ENCODE measurements at places on chromosomes 13 and 19. TPM values are rescaled to one million over a fixed set of nuclear protein-coding genes. Genes with fewer than 3 reads are reported as not detected.

DNA sequence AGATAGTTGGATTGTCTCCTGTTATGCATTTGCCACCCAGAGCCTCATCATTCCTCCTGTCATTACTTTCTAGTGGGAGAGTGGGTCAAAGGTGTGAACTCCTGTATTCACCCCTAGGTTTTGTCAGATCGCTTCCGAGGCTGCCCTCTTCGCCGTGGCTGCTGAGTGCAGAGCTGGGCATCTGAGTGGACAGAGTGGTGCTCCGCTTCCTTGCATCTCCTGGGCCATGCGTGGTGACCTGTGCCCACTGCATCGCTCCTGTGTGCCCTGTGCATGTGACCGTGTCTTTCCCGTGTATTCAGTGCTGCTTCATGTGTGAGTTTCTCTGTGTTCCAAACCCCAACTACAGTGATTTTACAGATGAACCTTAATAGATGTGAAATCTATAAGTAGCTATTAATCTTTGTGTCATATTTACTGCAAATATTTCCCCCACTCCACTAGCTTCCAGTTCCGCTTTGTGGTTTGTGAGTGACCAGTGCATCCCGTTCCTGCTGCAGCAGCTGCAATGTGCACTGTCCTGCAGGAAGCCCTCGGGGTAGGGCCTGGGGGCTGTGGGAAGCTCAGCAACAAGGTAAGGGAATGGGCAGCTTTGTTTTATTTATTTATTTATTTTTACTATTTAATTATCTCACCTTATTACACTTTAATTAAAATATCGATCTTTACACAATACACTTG, 53.1 kb downstream of the C13orf46 start:
- no peak for DNase-seq

The ZNF224 gene
- 19.0 TPM for total RNA-seq

The IL17D gene
- 2.4 TPM for total RNA-seq

DNA sequence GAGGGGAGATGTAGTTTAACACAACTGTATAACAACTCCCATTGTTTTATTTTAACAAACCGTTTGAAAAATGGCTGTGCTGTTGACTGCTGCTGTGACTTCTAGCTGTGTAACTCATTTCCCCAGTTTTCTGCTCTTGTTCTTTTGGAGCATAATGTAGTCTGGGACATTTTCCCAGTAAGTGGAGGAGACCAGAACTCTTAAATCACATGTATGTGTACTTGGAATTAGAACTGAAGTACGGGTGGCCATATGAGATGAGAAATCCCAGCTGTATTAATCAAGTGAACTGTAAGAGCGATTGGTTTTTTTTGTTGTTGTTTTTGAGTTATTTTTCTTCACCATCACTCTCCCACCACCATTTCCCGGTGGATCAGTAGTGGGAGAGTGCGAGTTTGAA, 49.4 kb upstream of the RNF113B start:
- DNase-seq: no peak
